ENCODE measurements at places on chromosomes 16 and 17.

DNA sequence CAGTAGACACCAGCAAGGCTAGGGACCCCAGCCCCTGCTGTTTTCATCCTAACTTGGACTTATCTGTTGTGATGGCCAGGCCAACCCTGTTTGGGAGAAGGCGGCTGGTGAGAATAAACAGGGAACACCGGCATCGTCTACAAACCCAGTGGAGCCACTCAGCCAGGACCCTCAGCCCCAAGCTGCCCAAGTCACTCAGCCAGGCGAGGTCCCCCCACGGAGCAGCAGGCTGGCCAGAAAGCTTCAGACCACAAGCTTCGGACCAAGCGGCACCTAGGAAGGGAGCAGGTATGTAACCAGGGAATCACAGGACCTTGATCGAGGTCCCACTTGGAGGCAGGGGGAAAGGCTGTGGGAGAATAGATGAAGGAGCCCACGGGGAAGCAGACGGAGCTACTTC lies 23.4 kb downstream of the RBFOX3 start:
- DNase-seq = no peak

- DNase-seq = no peak
These were observed 36.3 kb downstream of the SLC47A1 start for GRCh38 chr17:19569785-19570543.

GRCh38 chr17:4642286-4642685 lies 808 bp upstream of the ALOX15 start:
- DNase-seq = no peak

DNA sequence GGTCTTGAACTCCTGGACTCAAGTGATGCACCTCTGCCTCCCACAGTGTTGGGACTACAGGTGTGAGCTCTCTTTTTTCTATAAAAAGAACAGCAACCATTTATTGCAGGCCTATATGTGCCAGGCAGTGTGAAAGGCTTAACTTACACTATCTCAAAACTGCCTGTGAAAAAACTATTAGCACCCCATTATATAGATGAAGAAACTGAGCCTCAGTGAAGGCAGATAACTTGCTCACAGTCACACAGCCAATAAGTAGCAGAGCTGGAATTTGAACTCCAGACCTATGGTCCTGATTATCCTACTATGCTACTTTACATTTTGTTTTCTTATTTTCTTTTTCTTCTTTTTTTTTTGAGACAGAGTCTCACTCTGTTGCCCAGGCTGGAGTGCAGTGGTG lies 15.1 kb downstream of the NDE1 start:
- no peak for DNase-seq

- DNase-seq = no peak
These were observed 70.3 kb downstream of the YPEL2 start for GRCh38 chr17:59401725-59402124.

- no peak for DNase-seq
These were observed 147.7 kb downstream of the ABCC12 start for GRCh38 chr16:48008011-48008525.

DNA sequence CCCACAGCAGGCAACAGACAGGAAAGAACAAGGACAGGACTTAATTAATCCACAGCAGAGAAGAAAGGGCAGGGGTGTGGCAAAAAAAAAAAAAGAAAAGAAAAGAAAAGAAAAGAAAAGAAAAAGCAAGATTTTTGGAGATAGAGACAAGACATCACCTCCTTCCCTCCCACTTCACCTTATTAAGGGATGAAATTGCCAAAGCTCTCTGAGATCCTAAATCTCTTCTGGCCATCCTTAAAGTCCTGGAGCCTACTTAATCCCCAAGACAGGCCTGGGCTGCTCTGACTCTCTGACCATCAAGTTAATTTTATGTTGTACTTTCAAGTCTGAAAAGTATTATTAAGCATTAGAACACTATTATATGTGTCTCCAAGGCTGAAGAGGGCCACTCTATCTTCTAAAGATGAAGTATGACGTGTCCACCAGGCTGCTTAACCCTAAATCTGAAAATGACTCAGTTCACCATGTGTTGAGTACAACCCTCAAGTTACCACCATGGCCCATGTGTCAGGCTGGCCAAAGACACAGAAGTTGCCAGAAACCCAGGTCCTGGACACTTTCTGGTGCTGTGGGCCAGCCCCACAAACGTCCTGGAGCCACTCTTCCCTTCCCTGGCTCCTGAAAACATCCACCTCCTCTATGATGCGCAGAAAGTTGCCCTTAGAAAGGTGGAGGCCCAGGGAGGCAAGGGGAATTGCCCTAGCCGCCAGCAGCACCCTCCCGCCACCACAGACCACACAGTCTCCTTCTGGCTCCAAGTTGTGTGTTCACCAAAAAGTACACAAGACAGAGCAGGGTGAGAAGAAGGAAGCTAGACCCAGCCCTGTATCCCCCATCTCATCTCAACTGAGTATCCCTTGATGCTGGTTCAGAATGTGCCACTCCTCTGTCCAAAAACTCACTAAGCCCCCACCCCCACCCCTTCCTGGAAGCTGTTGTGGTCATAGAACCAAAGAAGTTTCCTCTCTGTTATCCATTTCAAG lies 2.7 kb downstream of the SOCS1 start:
- DNase-seq = no peak

- no peak for DNase-seq
These were observed 47.0 kb downstream of the PGS1 start for GRCh38 chr17:78425429-78425828.

DNA sequence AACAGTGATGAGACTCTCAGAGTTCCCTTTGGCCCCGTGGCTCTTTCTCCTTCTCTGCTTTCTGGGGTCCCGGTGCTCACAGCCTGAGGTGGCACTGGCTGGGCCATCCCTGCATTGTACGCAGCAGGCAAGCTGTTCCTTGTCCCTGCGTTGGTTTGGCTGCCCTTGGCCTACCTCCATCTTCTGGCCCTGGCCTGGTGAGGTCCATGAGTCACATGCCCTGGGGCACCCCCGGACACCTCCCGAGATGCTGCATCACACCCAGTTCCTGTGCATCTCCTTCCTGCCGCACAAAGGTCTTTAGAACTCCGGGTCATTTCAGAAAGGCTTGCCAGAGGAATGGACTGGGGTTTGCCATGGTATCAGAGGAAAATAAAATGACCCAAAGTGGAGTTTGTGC lies 9.5 kb downstream of the SULT1A2 start:
- no peak for DNase-seq

GRCh38 chr16:81554979-81555378 lies 110.4 kb downstream of the CMIP start:
- DNase-seq = no peak

DNA sequence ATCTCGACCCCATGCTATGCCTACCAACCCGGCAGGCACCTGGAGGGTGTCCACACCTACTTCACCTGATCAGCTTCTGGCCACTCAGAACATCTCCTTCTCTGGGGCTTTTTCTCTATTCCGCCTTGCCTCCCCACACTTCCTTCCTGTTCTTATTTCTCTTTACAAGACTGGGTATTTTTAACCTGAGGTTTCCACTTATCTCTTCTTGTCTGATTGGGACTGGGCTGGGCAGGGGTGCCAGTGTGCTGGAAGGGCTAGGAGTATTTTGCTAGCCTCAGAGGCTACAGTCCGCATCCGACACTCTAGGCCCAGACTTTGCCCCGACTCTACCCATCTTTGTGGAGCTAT lies 26.2 kb upstream of the ZNF652 start:
- no peak for DNase-seq

GRCh38 chr16:68299571-68300453 lies 10.9 kb downstream of the SLC7A6OS start:
- no peak for DNase-seq

DNA sequence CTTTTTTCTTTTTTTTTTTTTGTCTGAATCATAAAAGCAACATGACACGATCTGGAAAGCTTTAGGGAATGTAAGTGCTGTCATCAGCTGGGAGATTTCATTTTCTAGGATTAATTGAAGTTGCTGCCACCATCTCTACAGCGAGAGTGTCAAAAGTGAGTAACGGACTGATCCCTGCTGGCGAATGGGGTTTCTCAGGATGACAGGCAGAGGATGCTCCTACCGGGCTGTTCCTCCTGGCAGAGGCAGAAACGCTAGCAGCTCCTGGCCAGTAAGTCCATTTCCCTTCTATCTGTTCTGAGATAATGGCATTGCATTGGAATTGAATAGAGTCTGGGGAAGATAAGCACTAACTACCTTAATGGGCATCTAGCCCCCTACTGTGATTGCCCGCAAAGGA lies 80.5 kb upstream of the KIFC3 start:
- no peak for DNase-seq

GRCh38 chr16:58012481-58012880 lies 11.3 kb downstream of the USB1 start:
- DNase-seq = no peak

- DNase-seq = no peak
These were observed 22.2 kb downstream of the TEX2 start for GRCh38 chr17:64240741-64241347.

- DNase-seq = peak; percentile 65
These were observed 7.7 kb downstream of the IL34 start for GRCh38 chr16:70653809-70654771.

GRCh38 chr16:78415013-78415412 lies 315.6 kb downstream of the WWOX start:
- DNase-seq = no peak

DNA sequence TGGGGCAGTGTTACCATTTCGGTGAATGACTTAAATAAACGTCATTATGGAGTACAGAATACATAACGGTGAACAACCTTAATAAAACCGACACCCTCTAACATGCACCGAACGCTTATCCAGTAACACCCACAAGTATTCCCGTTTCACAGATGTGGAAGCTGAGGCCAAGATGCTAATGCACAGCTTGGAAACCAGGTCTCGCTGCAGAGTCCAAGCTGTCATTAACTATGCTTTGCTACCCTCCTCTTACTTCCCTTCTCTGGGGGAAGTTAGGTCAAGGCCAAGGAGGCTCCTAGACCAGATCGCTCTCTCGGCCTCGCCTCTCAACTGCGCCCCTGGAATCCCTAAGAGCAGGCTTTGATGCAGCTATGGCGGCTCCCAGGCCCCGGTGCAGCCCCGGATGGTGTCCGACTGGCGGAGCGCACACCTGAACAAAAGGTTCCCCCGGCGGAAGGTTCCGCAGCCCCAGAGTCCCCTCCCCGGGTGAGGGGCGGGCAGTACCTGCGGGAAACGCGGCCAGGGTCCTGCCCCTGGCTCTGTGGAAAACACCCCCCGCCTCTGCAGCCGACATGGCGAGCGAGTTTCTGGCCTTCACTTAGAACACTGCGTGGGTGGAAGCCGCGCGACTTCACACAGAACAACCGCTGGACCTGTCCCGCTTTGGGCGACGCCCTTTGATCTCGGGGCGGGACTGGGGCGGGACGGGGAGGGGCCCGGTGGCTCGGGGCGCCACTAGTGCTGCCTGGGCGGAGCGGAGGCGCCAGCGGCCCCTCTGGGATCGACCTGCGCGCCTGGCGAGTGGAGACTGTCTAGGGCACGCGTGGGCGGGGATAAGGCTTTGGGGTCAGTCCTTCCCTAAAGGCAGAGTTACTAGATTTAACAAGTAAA lies at the start of gene CPPED1:
Gene CPPED1 (minus strand): TSS at position 685 of the 891 bp plus-strand sequence. CDS start 111 bp downstream, at position 574.
- DNase-seq = peak; percentile 80

- DNase-seq = no peak
These were observed 52.7 kb upstream of the NETO2 start for GRCh38 chr16:47196457-47196856.

DNA sequence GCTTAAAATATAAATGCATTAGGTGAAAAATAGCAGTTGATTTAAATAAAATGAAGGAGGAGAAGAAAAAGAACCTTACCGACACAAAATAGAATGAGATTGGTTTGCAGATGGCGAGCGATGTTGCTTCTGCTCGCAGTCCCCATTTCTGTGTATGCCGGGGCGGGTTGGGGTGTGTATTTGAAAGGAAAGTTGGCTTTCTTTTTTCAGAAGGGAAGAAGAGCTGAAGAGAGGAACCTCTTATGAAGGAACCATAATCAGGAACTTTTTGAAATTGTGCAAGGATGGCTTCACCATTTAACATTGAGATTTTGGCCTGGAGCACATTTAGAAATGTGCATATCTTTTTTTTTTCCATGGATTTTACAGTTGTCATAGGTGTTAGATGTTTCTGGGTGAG lies at the start of gene IGSF6:
Gene IGSF6 (minus strand): TSS at position 156 of the 400 bp plus-strand sequence. CDS start 10 bp downstream, at position 146.
- no peak for DNase-seq

DNA sequence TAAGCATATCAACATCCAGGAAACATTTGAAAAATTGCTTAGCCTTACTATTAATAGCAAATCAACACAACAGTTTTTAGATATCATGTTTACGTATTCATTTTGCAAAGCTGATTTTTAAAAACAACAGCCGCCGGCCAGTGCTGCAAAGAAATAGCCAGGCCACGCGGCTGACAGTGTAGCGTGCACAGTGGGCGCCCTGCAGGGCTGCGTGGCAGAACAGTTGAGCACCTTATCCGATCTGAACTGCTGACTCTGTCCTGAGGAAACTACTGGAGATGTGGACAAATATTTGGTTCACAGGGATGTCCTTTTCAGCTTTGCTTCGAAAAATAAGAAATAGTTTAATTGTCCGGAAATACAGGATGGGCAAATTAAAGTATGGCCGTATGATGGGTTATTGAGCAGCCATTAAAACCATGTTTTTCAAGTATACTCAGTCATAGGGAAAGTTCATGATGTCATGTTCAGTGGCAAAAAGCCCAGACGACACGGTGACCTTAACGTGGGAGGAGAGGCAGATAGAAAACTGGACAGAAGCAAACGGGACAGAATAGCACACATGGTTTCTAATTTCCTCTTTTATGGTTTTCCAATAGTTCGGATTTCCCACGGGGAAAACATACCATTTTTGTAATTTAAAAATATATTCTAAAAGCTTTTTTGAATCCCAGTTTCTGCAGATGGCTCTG lies 52.4 kb upstream of the ENDOV start:
- no peak for DNase-seq

DNA sequence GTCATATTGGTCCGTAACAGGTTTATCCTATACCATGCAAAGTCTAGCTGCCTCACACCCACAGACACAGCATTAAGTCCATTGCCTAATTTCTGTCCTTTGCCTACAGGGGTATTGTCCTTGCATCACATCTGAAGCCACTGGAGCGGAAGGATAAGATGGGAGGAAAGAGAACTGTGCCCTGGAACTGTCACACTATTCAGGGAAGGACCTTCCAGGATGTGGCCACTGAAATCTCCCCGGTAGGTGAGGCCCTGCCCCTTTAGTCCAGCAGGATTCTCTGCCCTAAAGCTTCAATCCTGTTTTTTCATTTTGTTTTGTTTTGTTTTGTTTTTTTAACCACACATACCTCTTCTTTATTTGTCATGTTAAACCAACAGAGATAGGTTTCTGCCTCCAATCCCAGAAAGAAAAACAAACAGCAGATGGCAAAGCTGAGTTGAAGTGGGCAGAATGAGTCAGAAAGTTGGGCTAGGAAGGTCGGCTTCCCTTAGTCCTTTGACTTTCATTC lies 2.2 kb upstream of the EFTUD2 start:
- no peak for DNase-seq
